ENCODE measurements at places on chromosomes 4 and X. TPM values are rescaled to one million over a fixed set of nuclear protein-coding genes. Genes with fewer than 3 reads are reported as not detected.

DNA sequence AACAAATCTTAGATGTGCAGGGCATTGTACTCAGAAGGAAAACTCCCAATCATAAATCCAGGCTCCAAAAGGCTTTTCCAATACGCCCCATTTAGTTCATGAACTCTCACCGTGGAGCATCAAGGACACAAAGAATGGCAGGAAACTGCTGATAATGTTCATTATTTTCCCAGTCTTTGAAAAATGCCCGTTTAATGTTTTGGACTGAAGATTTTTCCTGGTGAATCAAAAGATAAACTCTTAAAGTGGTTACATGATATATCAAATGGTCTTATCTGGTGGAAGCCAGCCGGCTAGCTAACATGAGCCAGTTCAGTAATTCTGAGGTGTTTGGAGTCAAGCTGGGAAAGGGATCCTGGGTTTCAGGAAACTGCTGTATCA lies 62.1 kb upstream of the AP1S2 start:
- H3K36me3 ChIP-seq = no peaks in the 10 kb centered on the region
- peaks cover 20% of the 10 kb centered on the region for H3K27me3 ChIP-seq
- no peak for DNase-seq
- H3K4me3 ChIP-seq = no peak overlapping the region
- H3K4me1 ChIP-seq = peaks cover 2% of the 10 kb centered on the region

- H3K4me3 ChIP-seq = no peak overlapping the region
- H3K27ac ChIP-seq = peak overlapping the region; percentile 79
- H3K36me3 ChIP-seq = no peaks in the 10 kb centered on the region
- H3K27me3 ChIP-seq = no peaks in the 10 kb centered on the region
- DNase-seq = no peak
- peaks cover 18% of the 10 kb centered on the region for H3K4me1 ChIP-seq
Observed at GRCh38 chr4:140071806-140072205, 82.2 kb downstream of the MAML3 start.

DNA sequence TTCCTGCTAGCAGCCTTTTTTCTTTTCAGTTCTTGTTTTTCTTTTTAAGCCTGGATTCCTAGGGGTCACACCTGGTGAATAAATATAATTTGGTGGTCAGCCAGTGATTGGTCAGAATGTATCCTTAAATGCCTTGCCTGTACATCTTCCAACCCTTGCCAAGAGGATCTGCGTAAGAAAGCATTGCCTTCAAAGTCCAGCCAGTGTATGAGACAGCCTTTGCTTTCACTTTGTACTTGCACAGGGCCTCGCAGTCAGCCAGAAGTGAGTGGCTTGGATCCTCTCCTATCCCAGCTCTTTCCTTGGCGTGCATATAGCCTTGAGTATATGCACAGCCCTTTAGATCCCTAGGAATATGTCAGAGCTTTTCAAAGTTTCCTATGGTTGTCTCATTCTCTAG lies 22.2 kb downstream of the KANTR start:
- peaks cover 3% of the 10 kb centered on the region for H3K4me1 ChIP-seq
- H3K36me3 ChIP-seq = no peaks in the 10 kb centered on the region
- DNase-seq = no peak

DNA sequence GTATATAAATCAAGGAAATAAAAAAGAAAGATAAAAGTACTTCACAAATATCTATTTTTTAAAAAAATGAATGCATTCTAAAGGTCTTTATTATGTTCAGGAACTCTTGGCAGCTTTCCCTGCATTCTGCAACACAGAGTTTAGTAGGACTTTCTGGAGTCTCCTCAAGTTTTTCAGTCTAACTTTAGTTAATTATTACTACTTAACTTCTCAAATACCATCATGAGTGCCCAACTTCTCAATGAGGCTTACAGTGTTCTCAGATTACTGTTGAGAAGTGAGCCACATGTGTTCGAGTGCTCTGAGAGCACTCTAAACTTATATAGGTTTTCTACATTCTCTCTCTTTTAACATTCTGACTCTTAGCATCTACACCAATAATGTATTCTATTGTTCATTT lies 1852.9 kb upstream of the PCDH10 start:
- no peak for DNase-seq
- no peaks in the 10 kb centered on the region for H3K36me3 ChIP-seq
- H3K4me3 ChIP-seq = no peak overlapping the region
- H3K27ac ChIP-seq = no peak overlapping the region
- no peaks in the 10 kb centered on the region for H3K27me3 ChIP-seq
- peaks cover 5% of the 10 kb centered on the region for H3K4me1 ChIP-seq

DNA sequence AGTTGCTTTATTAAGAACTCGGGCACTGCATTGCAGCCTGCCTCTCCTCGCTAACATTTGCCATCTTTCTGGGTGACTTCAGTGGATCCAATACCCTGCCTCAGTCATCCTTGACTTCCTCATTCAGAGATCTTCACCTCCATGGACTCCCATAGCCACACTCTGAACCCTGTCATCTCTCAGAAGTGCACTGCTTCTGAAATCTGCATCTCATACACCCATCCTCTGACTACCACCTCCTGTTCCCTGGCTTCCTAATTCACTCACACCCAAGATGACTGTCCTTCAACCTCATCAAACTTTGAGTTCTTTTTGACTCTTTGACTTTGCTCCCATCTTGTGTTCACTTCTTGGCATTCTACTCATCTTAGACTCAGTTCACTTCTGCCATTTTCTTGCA lies 25.3 kb upstream of the CYBB start:
- no peaks in the 10 kb centered on the region for H3K36me3 ChIP-seq
- H3K4me3 ChIP-seq = no peak overlapping the region
- no peaks in the 10 kb centered on the region for H3K4me1 ChIP-seq
- DNase-seq = no peak

- no peaks in the 10 kb centered on the region for H3K27me3 ChIP-seq
- no peak overlapping the region for H3K4me3 ChIP-seq
- H3K4me1 ChIP-seq = peaks cover 4% of the 10 kb centered on the region
- peak overlapping the region; percentile 14 for H3K27ac ChIP-seq
Observed at GRCh38 chrX:120727911-120728310, 98.1 kb upstream of the C1GALT1C1 start.

DNA sequence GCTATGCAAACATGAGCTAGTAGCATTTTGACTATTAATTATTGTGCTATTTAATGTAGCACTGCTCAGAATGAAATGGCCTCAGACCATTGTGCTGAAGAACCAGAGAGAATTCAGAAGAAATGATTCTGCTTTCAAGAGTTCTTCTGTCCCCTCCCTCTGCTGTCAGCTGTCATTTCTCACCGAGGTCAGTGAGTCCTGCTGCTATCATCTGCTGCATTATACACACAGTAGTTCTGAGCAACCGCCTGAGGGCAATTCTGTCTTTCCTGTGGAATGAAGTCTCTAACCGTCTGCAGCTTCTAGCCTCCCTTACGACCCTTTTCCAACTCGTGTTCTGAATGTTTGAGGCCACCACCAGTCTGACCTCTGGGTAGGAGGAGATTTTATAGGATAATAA lies 249.4 kb downstream of the HNRNPD start:
- H3K27me3 ChIP-seq = peaks cover 7% of the 10 kb centered on the region
- H3K4me1 ChIP-seq = no peaks in the 10 kb centered on the region
- DNase-seq = no peak
- no peak overlapping the region for H3K27ac ChIP-seq
- H3K36me3 ChIP-seq = no peaks in the 10 kb centered on the region

- H3K36me3 ChIP-seq = peaks cover 3% of the 10 kb centered on the region
- no peaks in the 10 kb centered on the region for H3K27me3 ChIP-seq
- H3K4me1 ChIP-seq = peaks cover 9% of the 10 kb centered on the region
- no peak overlapping the region for H3K4me3 ChIP-seq
- no peak overlapping the region for H3K27ac ChIP-seq
- DNase-seq = no peak
Observed at GRCh38 chr4:56183344-56183959, 203.8 kb downstream of the AASDH start.

DNA sequence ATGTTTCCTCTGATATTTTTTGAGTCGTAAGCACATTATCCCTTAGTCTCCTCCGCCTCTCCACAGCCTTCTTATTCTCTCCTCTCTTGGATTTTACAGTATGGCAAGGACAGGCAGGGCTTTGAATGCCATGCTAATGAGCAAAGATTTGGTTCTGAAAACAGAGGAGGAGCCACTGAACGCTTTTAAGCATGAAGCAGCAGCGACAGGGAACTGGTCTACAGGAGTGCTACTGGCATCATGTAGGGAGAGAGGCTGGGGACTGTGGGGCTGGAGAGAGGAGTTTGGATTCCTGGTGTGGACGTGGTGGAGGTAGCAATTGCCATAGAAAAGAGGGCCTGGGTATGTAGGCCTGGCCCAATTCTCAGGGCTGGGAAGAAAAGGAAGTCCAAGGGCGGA lies 4.6 kb upstream of the CD99L2 start:
- peaks cover 5% of the 10 kb centered on the region for H3K4me1 ChIP-seq
- no peaks in the 10 kb centered on the region for H3K36me3 ChIP-seq
- H3K4me3 ChIP-seq = no peak overlapping the region

DNA sequence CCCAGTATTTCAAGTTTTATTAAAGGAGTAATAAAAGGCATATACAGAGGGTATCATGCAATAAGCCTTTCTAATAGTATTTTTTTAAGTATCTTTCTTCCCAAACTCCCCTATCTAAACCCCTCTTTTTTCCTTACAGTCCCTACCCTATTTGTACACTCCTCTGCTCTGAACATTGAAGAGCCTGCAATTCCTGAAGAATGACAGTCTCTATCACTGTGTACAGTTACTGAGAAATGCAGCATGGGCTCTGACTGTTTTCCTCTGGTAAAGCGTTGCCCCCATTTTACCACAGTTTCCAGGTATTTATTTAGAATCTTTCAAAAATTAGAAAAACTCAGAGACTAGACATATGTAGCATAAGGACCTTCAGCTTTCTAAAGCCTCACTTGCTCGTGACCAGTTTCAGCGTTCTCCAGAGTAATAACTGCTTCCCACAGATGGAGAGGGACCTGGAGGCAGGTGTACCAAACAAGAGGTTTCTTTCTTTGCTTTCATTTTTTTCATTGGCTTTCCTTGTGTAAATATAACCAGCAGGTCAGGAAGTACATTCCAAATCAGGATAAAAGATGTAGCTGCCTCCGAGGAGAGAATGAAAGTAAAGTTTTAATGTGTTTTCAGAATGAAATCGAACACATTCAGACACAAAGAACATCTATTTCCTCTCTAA lies 230.8 kb downstream of the CFAP299 start:
- no peaks in the 10 kb centered on the region for H3K36me3 ChIP-seq
- no peaks in the 10 kb centered on the region for H3K4me1 ChIP-seq
- DNase-seq = no peak
- no peak overlapping the region for H3K4me3 ChIP-seq
- peaks cover 20% of the 10 kb centered on the region for H3K27me3 ChIP-seq

DNA sequence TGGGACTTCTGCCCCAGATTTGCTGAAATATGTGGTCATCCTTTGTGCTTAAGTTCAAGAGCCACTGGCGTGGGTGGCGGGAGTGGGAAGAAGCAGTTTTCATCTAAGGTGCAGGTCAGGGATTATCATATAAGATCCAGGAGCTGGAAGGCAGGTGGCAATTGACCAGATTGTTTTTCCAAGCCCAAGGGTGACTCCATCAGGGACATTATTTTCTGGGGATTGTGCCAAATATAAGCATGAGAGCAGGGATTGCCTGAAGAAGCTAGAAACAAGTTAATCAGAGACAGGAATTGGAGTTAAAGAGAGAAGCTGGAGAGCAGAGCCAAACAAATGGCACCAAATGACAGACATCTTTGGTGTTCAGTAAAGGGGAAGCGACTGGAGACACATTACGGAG lies 19.4 kb upstream of the SEL1L3 start:
- H3K27me3 ChIP-seq = peaks cover 12% of the 10 kb centered on the region
- H3K4me3 ChIP-seq = no peak overlapping the region
- peaks cover 12% of the 10 kb centered on the region for H3K4me1 ChIP-seq

DNA sequence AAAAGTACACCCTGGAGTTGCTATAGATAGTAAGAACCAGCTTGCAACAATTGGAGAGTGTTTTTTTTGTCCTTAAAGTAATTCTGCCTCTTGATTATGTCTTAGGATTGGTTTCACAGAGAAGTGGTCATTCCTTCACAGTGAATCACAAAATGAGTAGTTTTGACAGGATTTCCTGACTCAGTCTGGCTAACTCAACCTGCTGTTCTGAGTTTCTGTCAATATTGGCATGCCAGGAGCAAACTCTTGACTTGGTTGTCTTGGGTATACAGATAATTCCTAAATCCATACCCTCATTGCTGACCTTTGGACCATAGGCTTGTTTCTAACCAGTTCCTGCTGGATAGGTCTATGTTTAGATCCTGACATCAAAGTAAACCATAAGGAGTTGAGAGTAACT lies 9.4 kb downstream of the FHIP1A start:
- H3K27me3 ChIP-seq = no peaks in the 10 kb centered on the region
- DNase-seq = no peak
- H3K36me3 ChIP-seq = no peaks in the 10 kb centered on the region
- peaks cover 43% of the 10 kb centered on the region for H3K4me1 ChIP-seq
- H3K4me3 ChIP-seq = no peak overlapping the region
- peak overlapping the region; percentile 75 for H3K27ac ChIP-seq

DNA sequence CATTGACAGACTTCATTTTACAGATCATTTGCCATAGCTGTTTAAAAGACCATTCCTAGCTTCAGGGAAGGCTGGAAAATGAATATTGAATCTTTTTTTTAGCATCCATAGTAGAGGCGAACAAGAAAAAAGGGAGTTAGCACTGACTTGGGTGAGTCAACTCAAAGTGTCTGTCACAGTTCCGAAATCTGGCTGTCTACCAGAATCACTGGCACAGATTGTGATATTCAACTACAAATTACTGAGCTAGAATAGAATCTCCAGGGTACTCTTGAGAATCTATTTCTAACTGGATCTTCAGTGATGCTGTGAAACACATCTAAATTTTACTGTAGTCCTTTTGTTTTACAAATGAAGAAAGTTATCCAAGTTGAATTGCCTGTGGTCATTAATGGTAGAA lies 31.5 kb downstream of the SEC24B start:
- no peak for DNase-seq
- no peak overlapping the region for H3K27ac ChIP-seq
- peaks cover 2% of the 10 kb centered on the region for H3K4me1 ChIP-seq
- no peaks in the 10 kb centered on the region for H3K27me3 ChIP-seq
- H3K36me3 ChIP-seq = peaks cover 28% of the 10 kb centered on the region
- H3K4me3 ChIP-seq = no peak overlapping the region

MAGEB1 gene
- total RNA-seq = not detected

DNA sequence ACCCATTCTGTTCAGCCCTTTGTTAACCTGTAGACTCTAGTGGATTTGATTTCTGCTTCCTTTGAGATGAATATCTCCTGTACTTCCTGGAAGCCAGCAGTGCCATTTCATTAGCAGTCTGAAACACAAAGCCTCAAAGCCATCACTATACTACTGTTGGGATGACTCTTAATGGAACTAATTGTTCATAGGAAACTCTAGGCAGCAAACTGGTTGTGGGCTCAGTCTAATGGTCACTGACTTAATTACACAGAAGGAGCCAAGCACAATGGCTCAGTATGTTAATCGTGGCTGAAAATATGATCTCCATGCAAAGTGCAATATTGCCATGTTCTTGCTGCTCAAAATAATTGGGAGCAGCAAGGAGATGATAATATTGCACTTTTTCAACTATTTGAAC lies 262.3 kb downstream of the ARHGAP24 start:
- no peak overlapping the region for H3K27ac ChIP-seq
- H3K4me1 ChIP-seq = peaks cover 19% of the 10 kb centered on the region
- H3K27me3 ChIP-seq = no peaks in the 10 kb centered on the region
- DNase-seq = no peak
- no peak overlapping the region for H3K4me3 ChIP-seq

BDH2 gene
- 55.9 TPM for total RNA-seq

GRCh38 chrX:84078991-84079390 lies 109.0 kb downstream of the RPS6KA6 start:
- peak overlapping the region; percentile 18 for H3K4me3 ChIP-seq
- no peak overlapping the region for H3K27ac ChIP-seq
- H3K27me3 ChIP-seq = no peaks in the 10 kb centered on the region
- no peaks in the 10 kb centered on the region for H3K4me1 ChIP-seq
- no peaks in the 10 kb centered on the region for H3K36me3 ChIP-seq

Data from osteocyte (in vitro differentiated cells).